ENCODE measurements at places on chromosomes 3 and 15. TPM values are rescaled to one million over a fixed set of nuclear protein-coding genes. Genes with fewer than 3 reads are reported as not detected.

DNA sequence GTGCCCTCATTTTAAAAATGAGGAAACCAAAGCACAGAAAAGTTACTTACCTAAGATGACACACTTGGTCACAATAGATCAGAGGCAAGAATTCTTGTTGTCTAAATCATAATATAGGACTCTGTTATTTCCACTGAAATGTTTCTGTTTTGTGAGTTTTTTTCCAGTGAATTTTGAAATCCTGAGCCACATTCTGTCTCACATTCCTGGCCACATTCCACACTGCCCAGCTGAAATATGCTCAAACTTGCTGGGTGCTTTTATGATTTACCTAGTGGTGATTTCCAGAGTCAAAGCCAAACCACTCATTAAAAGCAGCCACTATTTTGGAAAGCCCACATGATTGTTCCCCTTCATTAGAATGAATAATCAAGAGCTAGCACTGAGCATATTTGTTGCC lies 82.3 kb upstream of the NPHP3 start:
- no peak for DNase-seq

GRCh38 chr15:27746401-27746955 lies 352.6 kb downstream of the OCA2 start:
- no peak for DNase-seq

DNA sequence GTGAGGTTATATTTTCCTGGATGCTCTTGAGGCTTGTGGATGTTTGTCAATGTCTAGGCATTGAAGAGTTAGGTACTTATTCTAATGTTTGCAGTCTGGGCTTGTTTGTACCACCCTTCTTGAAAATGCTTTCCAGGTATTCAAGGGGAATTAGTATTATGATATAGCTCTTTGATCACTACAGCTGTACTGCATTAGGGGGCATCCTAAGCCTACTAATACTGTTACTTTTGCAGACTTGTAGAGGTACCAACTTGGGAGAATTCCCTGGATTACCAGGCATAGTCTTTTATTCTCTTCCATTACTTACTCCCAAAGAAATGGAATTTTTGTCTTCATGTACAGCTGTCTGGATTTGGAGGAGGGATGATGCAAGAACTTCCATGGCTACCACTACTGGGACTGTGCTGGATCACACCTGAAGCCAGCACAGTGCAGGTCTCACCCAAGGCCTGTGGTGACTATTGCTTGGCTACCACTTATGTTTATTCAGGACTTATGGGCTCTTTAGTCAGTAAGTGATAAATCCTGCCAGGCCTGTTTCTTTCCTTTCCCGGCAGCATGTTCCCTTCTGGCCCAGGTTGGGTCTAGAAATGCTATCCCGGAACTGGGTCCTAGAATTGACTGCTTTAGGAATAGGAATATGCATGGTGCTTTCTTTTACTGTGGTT lies 402.9 kb downstream of the IL20RB start:
- DNase-seq, result no peak

C3orf18 gene
- total RNA-seq, result 32.3 TPM

DNA sequence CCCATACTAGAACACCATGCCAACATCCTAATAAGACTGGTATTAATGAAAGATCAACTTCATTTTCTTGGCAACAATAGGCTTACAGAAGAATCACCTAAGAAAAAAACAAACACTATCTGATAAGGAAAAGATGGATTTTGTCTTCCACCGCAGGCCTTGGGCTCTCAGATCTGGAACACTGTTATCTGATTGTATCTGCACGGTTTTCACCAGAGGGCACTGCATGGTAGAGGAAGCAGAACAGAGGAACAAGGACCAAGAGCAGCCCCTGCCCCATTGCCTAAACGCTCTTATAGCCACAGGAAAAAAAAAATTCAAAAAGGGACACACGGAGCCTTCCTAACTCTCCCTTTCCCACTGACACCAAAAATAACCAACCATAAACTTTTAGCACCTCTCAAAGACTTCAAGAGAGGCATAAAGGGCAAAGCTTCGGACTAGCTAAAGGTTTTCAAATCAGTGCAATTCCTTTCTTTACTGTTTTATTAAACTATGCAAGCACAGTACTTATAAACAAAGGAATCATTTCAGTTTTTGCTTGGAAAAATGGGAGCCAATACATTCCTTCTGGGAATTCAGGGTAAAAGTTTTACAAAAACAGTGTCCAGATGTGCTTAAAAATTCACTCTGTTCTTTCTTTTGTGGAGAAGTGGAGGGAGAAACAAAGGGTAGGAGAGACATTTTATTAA lies 23.3 kb downstream of the IL17RD start:
- no peak for DNase-seq

- peak; percentile 16 for DNase-seq
Measured at GRCh38 chr3:126956866-126957650, 25.9 kb upstream of the PLXNA1 start.

- no peak for DNase-seq
Measured at GRCh38 chr3:137471130-137471529, 293.0 kb upstream of the SOX14 start.

GRCh38 chr3:58120075-58120812 lies 90.5 kb downstream of the DNASE1L3 start:
- DNase-seq, result peak; percentile 58

- DNase-seq, result no peak
Measured at GRCh38 chr3:10334459-10334858, 13.5 kb upstream of the SEC13 start.

GRCh38 chr3:111714305-111714704 lies 119.2 kb upstream of the ZBED2 start:
- no peak for DNase-seq

DNA sequence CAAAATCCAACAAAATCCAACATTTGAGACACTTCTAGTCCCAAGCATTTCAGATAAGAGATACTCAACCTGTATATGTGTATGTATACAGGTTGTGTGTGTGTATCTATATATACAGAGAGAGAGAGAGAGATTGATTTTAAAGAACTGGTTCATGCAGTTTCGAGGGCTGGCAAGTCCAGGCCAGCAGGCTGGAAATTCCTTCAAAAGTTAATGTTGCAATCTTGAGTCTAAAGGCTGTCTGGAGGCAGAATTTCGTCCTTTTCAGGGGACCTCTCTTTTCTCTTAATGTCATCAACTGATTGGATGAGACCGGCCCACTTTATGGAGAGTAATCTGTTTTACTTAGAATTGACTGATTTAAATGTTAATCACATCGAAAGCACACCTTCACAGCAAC lies 199.6 kb upstream of the IL12A start:
- DNase-seq, result no peak

SH2D7 gene
- not detected for total RNA-seq

- no peak for DNase-seq
Measured at GRCh38 chr3:177772908-177773557, 575.8 kb upstream of the TBL1XR1 start.

DNA sequence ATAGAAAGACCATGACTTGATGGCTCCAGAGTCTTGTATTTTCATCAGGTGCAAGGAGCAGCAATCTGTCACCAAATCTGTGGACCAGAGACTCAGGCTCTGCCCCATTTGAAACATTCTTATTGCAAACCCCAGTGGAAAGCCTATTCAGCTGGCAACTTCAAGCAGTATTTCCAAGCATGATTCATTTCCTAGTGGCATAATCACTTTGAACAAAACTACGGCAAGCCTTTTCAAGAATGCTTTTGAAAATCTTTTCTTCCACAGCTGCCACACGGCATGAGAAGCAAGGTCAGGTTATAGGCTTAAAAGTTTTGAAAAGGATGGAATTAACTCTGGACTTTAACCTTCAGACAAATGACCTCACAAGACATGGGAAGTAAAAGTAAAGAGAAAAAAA lies 122.0 kb upstream of the BFSP2 start:
- DNase-seq, result no peak

DNA sequence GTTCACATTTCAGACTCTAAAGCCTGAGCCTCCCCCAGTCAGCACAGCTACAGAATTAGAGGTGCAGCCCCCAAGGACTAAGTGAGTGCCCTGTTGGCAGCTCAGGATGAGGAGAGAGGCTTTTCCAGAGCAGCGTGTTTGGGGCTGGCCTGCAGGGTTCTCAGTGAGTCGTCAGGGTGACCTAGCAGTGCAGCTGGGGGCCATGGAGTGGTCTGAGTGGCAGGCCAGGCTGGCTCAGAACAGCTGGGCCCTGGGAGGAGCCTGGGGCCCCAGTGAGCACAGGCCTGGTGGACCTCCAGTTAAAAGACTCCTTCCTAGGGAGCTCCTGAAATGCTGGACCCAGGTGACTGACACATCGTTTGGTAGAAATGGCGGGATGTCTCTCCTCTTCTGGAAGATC lies 108.3 kb downstream of the SLC49A4 start:
- no peak for DNase-seq

DNA sequence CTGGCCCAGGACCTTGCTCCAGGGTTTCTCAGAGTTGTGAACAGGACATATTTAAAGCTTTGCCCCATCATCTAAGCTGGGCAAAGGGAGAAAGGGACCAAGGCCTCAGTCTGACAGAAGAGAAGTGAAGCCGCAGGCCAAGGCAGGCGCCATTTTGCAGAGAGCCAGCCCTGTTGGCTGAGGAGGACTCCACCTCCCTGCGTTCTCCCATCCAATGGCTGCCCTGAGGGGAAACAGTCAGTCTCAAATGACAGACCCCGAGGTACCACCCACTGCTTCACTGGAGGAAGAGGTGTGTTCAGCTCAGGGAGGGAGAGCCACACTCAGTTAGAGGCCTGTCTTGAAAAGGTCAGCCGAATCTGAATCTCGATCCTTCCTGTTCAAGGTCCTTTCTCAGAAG lies 86.1 kb downstream of the ADAMTS17 start:
- no peak for DNase-seq

- DNase-seq, result no peak
Measured at GRCh38 chr3:141476033-141476432, 10.8 kb upstream of the RASA2 start.

GABRA5 gene
- total RNA-seq, result 0.68 TPM

- no peak for DNase-seq
Measured at GRCh38 chr3:72043204-72044133, 258.5 kb upstream of the PROK2 start.

DNA sequence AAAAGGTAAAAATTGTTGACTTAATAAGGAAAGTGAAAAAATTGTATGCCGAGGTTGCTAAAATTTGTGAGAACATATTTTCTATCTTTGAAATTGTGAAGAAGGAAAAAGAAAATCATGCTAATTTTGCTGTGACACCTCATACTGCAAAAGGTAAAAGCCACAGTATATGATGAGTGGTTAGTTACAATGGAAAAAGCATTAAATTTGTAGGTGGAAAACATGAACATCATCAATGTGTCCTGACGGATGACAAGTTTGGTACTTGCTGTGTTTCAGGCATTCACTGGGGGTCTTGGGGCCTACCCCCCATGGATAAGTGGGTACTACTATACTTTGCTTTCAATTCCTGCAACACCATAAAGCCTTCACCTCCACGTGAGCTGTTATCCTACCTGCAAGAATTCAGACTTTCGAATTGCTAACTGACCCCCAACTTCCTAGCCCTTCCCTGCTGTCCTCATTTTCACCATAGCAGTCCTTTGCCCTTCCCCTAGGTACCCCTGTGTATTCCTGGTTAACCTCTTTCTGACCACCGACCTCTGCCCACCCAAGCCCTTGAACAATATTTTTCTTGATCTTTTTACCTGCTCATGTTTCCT lies 62.4 kb downstream of the RAB7A start:
- no peak for DNase-seq

DNA sequence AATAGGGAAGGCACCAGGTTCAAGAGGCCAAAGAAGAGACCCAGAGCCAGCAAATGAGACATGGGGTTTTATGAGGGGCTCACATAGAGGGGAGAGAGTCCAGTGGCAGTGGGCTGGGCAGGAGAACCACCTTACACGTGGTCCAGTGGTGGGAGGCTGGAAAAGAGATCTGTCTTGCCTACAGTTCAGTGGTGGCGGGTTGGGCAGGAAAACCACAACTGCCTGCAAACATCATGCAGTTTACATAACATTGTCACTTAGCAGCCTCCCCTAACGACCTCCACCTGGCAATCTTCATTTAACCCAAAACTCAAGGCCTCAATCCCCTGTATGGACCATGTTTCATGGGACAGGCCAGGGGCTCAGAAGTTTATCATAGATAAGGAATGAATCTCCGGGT lies 29.1 kb downstream of the CRYGS start:
- DNase-seq, result no peak

KCNH8 gene
- total RNA-seq, result 0.09 TPM

SGO1 gene
- 0.80 TPM for total RNA-seq
